ENCODE measurements at places on chromosomes 16 and 17.

- H3K36me3 ChIP-seq, result no peaks in the 10 kb centered on the region
- no peak overlapping the region for H3K4me3 ChIP-seq
- no peaks in the 10 kb centered on the region for H3K27me3 ChIP-seq
- H3K27ac ChIP-seq, result no peak overlapping the region
These were observed 14.3 kb upstream of the GINS3 start for GRCh38 chr16:58377932-58378331.

DNA sequence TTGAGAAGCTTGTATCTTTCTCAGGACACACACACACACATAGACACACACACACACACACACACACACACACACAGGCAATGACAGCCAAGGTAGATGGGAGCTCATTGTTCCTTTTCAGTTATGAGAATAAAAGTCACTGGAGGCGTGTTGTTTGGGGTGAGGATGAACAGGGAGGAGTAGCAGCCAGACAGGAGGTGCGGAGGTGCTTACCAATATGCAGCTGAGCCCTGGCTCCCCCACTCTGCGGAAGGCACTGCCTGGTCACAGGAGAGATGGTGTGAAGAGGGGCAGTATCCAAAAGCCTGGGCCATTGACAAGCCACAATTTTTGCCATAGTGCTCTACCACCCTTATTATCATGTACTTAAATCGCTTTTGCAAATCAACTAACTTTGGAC is 77.4 kb downstream of the CBLN1 start:
- no peaks in the 10 kb centered on the region for H3K27me3 ChIP-seq
- DNase-seq, result no peak
- no peak overlapping the region for H3K27ac ChIP-seq
- no peaks in the 10 kb centered on the region for H3K4me1 ChIP-seq
- H3K36me3 ChIP-seq, result no peaks in the 10 kb centered on the region
- no peak overlapping the region for H3K4me3 ChIP-seq

DNA sequence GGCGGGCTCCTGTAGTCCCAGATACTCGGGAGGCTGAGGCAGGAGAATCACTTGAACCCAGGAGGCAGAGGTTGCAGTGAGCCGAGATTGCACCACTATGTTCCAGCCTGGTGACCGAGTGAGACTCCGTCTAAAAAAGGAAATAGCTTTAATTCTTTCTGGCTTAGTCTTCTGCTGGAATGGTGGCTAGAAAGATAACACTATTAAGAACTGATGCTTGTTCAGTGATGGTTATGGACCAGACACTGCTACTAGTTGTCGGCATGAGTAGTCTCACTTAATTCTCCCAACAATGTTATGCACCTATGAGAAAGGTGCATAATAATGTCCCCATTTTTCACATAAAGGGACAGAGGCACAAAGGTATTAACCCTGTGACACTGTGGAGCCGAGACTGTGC is 188.7 kb downstream of the HS3ST3A1 start:
- no peaks in the 10 kb centered on the region for H3K27me3 ChIP-seq
- H3K36me3 ChIP-seq, result no peaks in the 10 kb centered on the region
- no peak overlapping the region for H3K27ac ChIP-seq
- H3K4me3 ChIP-seq, result no peak overlapping the region

DNA sequence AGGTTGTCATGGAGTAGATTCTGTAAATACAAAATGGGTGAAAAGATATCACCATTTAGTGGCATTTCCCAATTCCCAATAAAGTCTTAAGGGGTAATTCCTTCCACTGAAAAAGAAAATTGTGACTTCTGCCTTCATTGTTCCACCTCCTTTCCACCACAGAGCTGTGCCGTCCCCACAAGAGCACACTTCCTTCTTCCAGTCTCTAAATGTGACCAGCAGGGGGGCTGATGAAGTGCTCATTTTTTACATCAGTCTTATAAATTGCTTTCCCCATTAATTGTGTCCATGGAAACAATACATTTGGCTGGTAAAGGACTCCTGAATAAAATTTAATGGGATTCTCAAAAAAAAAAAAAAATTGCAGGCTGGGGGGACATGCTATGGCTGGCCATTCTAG is 260.8 kb upstream of the PSMD7 start:
- H3K27me3 ChIP-seq, result no peaks in the 10 kb centered on the region
- no peaks in the 10 kb centered on the region for H3K36me3 ChIP-seq
- no peak overlapping the region for H3K4me3 ChIP-seq
- no peaks in the 10 kb centered on the region for H3K4me1 ChIP-seq
- H3K27ac ChIP-seq, result no peak overlapping the region
- peak; percentile 73 for DNase-seq

GRCh38 chr17:28810437-28810836 is 32.2 kb downstream of the FAM222B start:
- peaks cover 13% of the 10 kb centered on the region for H3K4me1 ChIP-seq
- no peak overlapping the region for H3K27ac ChIP-seq
- H3K36me3 ChIP-seq, result no peaks in the 10 kb centered on the region

DNA sequence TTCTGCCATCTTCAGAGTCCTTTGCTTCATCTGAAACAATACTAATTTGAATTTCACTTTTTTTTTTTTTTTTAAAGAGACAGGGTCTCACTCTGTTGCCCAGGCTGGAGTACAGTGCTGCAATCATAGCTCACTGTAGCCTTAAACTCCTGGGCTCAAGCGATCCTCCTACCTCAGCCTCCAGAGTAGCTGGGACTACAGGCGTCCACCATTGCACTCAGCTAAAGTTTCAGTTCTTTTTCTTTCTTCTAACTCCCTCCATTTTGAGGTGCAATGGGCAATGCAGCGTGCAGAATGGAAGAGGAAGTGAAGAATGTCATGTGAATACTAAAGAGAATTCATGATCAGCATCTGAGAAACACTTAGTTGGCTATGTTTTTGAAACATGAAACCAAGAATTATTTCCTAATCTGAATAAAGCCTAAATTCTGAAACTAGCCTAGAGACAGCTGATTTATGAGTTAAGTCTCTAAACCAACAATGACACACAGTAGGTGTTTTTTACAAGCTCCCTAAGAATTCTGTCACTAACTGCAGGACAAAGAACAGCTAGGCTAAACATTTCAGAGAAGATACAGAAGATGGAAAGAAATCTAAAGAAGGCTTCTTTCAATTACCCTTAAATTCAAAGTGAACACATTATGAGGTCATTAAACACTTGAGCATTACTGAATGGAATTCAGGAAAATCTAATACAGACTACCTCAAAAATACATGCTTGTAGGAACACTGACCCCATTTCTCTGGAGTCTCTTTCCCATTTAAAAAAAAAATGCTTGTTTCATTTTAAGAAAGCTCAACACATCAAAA is 21.0 kb downstream of the SNN start:
- H3K4me1 ChIP-seq, result peaks cover 6% of the 10 kb centered on the region
- no peak overlapping the region for H3K4me3 ChIP-seq
- peaks cover 26% of the 10 kb centered on the region for H3K36me3 ChIP-seq
- no peak for DNase-seq
- no peaks in the 10 kb centered on the region for H3K27me3 ChIP-seq

DNA sequence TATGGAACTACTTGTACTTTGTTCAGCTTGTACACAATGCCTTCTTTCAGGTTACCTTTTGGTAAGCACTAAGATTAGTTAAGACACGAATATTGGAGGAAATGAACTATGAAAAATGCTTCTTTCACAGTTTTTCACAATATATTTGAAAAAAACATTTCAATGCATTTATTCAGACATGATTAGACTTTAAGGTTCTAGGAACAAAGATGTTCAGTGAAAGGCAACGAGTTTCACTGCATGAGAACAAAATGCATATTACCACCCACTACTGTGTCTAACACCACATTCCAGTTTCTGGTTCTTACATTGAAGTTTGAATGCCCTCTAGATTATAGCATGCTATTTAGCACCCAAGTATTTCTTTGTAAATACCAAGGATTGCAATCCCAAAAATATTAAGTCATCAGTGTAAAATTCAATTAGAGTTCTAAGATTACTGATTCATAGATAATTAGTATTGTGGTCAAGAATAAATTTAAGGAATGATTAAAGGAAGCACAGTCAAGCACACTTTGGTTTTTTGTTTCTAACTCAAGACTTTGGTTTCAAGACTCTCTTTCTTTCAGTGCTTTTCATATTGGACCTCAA is 261.7 kb downstream of the CEP112 start:
- H3K36me3 ChIP-seq, result no peaks in the 10 kb centered on the region
- no peaks in the 10 kb centered on the region for H3K4me1 ChIP-seq
- H3K4me3 ChIP-seq, result no peak overlapping the region
- H3K27me3 ChIP-seq, result no peaks in the 10 kb centered on the region
- DNase-seq, result no peak

DNA sequence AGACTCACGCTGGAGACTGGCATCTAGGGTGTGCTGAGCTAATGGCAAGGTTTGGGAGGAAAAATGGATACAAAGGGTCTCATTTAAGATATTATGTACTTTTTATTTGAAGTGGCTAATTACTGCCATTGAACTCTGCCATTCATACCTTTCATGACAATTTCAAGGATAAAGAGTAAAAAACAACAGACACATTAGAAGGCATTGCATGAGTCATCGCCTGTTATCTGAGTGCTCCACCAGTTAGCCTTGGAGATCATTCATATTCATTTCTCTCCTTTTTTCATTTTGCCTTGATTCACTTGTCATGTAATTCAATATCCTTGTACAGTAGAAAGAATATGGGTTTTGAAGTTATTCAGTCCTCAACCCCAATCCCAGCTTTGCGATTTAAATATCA is 109.5 kb downstream of the CDH8 start:
- no peaks in the 10 kb centered on the region for H3K27me3 ChIP-seq
- no peaks in the 10 kb centered on the region for H3K36me3 ChIP-seq
- no peak overlapping the region for H3K4me3 ChIP-seq
- H3K4me1 ChIP-seq, result no peaks in the 10 kb centered on the region
- DNase-seq, result no peak

GRCh38 chr17:33438578-33438977 is 145.5 kb upstream of the ASIC2 start:
- H3K27ac ChIP-seq, result no peak overlapping the region
- H3K27me3 ChIP-seq, result no peaks in the 10 kb centered on the region
- no peak overlapping the region for H3K4me3 ChIP-seq
- no peaks in the 10 kb centered on the region for H3K4me1 ChIP-seq
- DNase-seq, result no peak

- DNase-seq, result peak; percentile 42
- H3K4me3 ChIP-seq, result no peak overlapping the region
- H3K36me3 ChIP-seq, result no peaks in the 10 kb centered on the region
- no peak overlapping the region for H3K27ac ChIP-seq
- peaks cover 27% of the 10 kb centered on the region for H3K4me1 ChIP-seq
These were observed 575.2 kb upstream of the CDH11 start for GRCh38 chr16:65697065-65697464.

DNA sequence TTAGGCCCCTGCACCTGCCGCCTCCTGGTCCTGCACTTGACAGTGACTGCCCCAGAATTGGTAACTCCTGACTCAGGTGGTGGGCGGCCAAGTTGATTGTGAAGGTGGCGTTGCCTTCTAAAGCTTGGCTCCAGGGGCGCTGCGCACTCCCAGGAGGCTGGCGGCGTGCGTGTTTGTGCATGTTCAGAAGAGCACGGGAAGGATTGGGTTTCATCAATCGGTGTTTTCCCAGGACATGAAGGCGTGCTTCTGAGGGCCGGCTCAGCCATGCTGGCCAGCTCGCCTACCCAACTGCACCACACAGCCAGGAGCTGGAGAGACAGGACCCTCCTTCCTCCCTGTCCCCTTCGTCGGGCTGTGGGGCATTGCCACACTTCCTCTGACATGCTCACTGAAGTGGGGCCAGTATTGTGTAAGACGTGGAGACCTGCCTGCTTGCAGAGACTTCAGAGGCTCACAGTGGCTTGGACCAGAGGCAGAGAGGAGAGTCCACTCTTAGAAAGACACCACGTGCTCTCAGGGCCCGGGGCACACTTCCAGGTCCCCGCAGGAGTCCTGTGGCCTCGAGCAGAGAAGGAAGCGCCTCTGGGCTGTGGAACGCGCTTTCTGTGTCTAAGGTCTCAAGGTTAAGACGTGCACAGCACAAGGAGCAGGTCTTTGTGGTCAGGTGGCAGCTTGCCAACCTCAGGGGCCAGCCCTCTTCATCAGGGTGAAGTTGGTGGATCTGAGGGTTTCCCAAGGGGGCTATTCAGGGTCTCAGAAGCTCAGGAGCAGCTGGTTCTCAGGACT is 2.8 kb downstream of the RAB40C start:
- H3K27ac ChIP-seq, result peak overlapping the region; percentile 71
- no peaks in the 10 kb centered on the region for H3K36me3 ChIP-seq
- no peaks in the 10 kb centered on the region for H3K27me3 ChIP-seq

DNA sequence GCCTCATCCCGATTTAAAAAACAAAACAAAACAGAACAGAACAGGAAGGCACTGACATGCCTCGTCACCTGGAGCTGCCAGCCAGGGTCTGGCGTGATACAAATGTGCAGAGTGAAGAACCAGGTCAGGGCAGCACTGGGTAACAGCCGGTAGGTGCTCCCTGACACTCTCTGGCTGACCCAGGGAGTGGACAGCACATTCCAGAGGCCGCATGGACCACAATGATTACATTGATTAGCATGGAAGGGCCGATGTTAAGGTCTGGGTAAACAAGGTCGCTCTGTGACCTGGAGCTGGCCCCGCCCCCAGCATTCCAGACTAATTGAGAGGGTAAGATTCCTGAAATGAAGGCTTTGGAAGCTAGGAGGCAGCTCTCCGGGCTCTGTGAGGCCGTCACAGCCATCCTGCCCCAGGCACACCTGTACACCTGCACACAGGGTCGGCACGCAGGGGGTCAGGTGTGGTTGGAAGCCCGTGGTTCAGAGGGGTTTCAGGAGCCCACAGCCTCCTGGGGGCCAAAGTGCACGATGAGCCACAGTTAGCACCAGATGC is 21.4 kb downstream of the PIEZO1 start:
- H3K27me3 ChIP-seq, result no peaks in the 10 kb centered on the region
- H3K27ac ChIP-seq, result peak overlapping the region; percentile 62
- DNase-seq, result no peak
- peaks cover 53% of the 10 kb centered on the region for H3K4me1 ChIP-seq
- no peak overlapping the region for H3K4me3 ChIP-seq

- no peak for DNase-seq
- no peaks in the 10 kb centered on the region for H3K27me3 ChIP-seq
- H3K36me3 ChIP-seq, result no peaks in the 10 kb centered on the region
- H3K4me1 ChIP-seq, result no peaks in the 10 kb centered on the region
- no peak overlapping the region for H3K4me3 ChIP-seq
These were observed 510.6 kb downstream of the RBFOX1 start for GRCh38 chr16:7843261-7843660.

GRCh38 chr17:76696763-76697701 is 13.7 kb downstream of the MXRA7 start:
- no peaks in the 10 kb centered on the region for H3K27me3 ChIP-seq
- peak overlapping the region; percentile 92 for H3K27ac ChIP-seq
- DNase-seq, result no peak
- H3K4me1 ChIP-seq, result peaks cover 30% of the 10 kb centered on the region

DNA sequence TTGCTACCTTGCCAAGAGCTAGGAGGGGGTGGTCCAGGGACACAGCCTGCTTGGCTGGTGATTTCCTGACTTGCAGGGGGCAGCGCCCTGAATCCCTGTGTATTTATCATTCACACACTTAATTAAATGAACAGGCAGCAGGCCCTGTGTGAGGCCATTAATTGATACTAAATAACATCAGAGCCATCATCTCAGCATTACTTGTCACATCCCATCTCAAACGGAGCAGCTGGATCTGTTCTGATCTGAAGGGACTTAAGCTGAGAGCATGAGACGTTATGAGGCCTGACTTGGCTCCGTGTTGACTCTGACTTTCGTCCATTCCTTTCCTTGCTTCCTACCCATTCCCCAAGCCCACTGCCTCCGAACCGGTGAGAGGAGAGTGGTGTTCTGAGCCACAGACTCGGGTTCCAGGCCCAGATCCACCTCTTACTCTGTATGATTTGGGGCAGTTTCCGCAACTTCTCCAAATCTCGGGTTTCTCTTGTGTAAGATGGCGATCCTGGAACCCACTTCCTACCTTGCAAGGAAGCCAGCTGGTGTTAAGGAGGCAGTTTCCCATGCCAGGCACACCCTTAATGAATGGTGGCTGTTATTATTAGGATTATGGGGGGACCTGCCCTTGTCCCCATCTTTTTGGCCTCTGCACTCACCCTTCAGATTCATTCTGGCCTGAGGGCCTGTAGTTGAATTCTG is 33.8 kb downstream of the CACNA1G start:
- H3K4me3 ChIP-seq, result no peak overlapping the region
- H3K36me3 ChIP-seq, result peaks cover 20% of the 10 kb centered on the region
- DNase-seq, result peak; percentile 67

All from lung (tissue), 17 donors.